Hematopoietic multipotent progenitor cell treated with erythropoietin and hydrocortisone succinate and interleukin-3 and kit ligand, for 8 days (in vitro differentiated cells): ENCODE measurements at places on chromosomes 12 and 14.
A peak's percentile ranks its signal among the peaks of the same experiment; 100 is the strongest.

GRCh38 chr12:64694130-64695040 is 64.8 kb downstream of the GNS start:
- peak; percentile 50 for DNase-seq

DNA sequence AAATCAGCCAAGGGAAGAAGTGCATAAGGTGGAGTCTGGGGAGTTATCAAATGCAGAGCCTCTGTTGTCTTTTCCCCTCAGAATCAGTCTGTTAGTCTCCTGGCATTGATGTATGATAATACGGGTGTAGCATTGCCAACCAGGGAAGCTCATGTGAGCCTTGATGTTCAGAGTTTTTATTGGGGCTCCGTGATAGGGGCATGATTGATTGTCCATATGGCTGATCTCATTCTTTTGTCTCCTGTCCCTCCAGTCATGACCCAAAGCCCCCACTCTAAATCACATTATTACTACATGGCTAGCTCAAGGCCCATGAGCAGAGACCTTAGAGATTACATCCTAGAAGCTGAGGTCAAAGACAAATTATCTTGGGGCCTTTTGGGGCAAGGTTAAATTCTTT is 140.9 kb downstream of the NUBPL start:
- no peak for DNase-seq

GRCh38 chr12:113465808-113466453 is 5.7 kb downstream of the LHX5 start:
- DNase-seq, result no peak

GRCh38 chr12:52004042-52004648 is 2.6 kb upstream of the TAMALIN start:
- peak; percentile 35 for DNase-seq

DNA sequence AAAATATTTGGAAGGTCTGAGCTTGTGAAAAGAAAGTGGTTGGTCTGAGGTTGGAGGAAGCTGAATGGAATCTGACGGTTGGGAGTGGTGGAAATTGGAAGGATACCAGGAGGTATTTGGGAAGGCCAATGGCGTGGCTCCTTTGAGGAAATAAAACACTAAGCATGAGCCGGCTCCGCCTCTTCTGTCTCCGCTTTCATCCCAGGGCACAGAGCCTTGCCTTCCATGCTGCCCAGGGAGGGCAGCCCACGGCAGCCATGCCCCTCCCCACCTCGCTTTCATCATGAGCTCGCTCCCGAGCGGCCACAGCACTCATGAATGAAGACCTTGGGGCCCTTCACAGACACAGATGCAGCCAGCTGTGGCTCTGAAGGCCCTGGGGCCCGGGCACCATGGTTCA is 36.2 kb downstream of the HSP90AA1 start:
- no peak for DNase-seq

DNA sequence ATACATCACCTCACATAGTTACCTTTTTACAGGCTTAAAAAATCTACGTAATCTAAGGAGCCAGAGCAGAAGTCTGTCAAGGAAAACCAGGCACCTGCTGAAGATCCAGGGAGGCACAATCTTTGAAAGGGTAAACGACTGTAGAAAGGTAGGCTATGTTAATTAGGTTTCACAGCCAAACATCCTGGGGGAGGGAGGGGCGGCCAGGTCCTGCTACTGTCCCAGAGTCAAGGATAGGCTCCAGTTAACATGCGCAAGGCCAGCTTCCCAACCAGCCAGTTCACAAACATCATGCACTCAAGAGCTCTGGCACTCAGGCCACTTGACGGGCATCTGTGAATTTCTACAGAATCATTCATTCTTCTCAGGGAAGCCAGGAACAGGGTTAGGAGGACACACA is 22.9 kb downstream of the NIN start:
- no peak for DNase-seq

GRCh38 chr12:68067762-68068376 is 78.6 kb downstream of the IFNG-AS1 start:
- no peak for DNase-seq

- peak; percentile 44 for DNase-seq
These were observed 1.0 kb upstream of the TESC start for GRCh38 chr12:117100251-117100650.

DNA sequence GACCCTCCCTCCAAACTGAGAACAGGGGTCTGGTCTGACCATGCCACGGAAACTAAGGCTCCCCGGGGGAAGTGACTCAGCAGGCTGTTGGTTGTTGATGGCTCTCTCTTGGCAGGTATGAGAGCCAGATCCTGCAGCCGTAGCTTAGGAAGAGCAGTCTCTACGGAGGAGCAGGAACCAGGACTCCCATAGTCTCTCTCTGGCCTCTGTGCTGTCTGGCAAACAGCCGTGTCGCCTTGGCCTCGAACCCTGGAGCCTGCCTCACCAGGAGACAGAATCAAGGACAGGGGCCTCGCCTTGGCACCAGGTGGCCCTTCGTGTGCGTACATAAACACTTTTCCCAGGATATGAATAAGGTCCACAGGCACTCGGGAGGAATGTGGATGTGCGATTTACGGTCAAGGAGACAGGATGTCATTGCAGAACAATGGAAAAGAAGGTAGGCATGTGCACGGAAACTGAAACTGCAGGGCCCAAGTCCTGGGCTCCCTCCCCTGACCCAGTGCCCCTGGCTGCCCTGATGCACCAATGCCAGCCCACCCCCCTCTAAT is 7.9 kb downstream of the VWF start:
- no peak for DNase-seq

GRCh38 chr12:94670898-94671297 is 20.5 kb upstream of the TMCC3 start:
- no peak for DNase-seq

- no peak for DNase-seq
These were observed 17.5 kb upstream of the BEGAIN start for GRCh38 chr14:100604709-100605108.

- no peak for DNase-seq
These were observed 103.3 kb upstream of the CRY1 start for GRCh38 chr12:107196681-107197080.

DNA sequence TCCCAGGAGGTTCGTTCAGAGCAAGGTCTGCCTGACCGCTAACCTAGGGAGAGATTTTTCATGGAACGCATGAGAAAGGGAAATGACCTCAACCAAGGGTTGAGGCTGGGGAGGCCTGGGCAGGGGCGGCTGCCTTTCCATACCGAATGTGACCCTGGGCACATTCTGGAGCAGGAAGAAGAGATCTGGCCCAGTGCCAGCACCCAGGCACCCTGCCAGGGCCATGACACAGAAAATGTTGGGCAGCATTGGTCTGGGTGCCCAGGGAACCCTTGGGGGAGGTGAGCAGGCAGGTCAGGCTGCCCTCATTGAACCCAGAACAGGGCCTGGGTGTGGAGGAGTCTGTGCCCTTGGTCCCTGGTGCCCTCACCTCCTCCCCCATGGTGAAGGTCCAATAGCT is 106.8 kb downstream of the CALM1 start:
- DNase-seq, result no peak

DNA sequence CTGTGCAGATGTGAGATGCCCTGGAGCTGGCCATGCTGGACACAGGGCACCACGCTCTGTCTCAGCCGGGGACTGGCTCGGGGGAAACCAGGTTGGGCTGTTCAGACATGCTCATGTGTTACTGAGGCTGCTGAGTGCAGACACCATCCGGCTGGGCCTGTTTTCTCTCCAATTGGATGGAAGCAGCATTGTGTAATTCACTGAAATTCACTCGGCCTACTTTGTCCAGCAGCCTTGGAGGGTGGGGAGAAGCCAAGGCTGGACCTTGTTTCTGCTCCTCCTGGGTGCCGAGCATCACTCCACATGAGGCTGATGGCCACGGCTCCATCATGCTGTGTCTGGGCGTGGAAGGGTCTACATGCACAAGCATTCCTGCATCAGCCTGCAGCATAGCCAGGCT is 130.7 kb downstream of the SMOC1 start:
- no peak for DNase-seq

DNA sequence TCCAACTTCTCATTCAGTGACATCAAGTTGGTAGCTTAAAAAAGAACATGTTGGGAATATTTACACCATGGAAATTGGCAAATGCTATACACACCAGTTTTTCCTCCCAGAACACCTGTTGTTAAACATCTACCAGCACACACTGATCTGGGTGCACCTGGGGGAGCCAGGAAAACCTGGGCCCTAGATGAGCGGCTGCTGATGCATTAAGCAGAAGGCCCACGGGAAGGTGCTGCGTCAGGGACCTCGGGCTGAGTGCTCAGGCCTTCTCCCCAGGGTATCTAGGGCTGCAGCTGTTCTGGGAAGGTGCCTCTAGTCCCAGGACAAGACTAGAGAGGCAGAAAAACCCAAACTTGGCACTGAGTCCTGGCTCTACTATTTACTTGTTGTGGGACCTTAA is 2.8 kb upstream of the NGB start:
- no peak for DNase-seq

DNA sequence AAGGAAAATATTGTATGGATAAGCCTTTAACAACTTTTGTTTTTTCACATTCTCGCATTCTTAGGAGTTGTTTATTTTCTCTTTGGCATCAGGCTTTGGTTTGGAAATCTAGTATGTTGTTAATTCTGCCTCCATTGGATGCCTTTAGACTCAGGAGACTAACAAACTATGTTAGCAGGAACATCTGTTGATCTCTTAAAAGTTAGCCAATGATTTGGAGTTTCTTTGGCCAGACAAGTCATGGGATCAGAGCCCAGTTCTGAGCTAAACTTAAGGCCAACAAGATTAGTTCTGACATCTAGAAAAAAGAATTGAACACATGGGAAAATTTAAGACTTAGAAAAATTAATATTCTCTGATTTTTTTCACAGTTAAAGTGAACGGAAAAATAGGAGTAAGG is 35.3 kb upstream of the STRAP start:
- no peak for DNase-seq

- DNase-seq, result peak; percentile 88
These were observed 103.8 kb upstream of the FKBP4 start for GRCh38 chr12:2691006-2691344.

DNA sequence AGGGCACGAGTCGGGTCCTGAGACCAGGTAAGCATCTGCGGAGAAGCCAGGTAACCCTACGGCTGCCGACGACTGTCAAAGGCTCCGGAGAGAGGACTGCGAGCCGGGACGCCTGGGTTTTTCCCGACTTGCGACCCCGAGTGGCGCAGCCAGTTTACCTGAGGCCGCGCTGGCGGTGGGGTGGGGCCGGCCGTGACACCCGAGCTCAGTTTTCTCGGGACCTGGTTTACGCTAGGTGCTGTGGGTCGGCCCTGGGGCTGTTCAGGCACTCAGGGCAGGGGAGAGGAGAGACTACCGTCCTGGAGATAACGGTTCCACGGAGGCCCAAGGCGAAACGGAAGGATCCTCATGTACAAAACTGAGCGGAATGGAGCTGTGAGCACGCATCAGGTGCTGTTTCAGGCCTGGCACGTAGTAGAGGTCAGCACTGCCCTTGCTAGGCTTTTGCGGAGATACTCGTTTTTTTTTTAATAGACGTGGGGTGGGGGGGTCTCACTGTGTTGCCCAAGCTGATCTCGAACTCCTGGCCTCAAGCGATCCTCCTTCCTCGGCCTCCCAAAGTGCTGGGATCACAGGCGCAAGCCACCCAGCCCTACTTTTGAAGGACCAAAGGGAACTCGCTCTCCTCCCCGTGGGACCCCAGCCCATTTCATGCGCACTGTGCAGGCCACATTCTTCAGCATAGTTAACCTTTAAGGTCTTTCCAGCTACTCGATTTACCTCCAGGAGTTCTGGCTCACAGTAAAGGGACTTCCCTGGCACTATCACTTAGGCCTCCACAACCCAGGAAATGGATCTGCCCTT is 471 bp downstream of the MTRFR start:
- DNase-seq, result peak; percentile 42

- no peak for DNase-seq
These were observed 184.2 kb downstream of the CHST11 start for GRCh38 chr12:104640956-104641355.

DNA sequence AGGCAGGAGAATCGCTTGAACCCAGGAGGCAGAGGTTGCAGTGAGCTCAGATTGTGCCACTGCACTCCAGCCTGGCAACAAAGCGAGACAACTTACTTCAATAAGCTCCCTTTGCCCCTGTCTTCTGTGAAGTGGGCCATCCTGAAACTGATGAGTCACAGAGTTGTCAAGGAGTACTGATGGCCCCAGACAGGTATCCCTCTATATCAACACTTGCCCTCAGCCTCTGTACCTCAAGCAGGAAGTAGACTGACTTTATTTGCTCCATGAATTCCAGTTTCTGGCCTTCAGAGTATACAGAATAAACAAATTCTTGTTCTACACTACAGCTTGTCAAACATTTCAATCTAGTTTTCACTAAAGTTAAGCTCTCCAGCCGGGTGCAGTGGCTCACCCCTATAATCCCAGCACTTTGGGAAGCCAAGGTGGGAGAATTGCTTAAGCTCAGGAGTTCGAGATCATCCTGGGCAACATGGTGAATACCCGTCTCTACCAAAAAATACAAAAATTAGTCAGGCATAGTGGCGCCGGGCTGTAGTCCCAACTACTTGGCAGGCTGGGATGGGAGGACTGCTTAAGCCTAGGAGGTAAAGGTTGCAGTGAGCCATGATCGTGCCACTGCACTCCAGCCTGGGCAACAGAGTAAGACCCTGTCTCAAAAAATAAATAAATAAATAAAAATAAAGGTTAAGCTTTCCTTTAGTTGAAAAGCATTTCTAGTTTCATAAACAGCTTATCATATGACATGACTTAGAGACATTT is 16.4 kb upstream of the LRP10 start:
- no peak for DNase-seq

- no peak for DNase-seq
These were observed 1.8 kb upstream of the AQP5 start for GRCh38 chr12:49959685-49960473.

DNA sequence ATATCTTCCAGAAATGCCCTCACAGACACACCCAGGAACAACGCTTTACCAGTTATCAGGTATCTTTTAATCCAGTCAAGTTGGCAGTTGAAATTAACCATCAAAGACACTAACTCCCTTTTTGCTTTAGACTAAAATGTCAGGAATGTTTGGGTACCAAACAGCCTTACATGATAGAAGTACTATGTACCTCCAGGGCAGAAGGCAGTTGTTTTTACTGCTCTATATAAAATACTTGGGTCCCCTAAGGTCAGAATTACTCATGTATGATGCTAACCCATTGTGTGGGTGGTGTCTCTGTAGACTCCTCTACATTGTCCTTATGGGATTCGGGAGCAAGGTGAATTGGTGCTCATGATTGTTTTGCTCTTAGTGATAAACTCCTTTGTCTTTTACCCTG is 492.5 kb upstream of the FLRT2 start:
- DNase-seq, result no peak

- no peak for DNase-seq
These were observed 31.6 kb downstream of the KCNC2 start for GRCh38 chr12:75177997-75178396.
